ENCODE measurements at places on chromosomes 1 and 21.
A peak's percentile ranks its signal among the peaks of the same experiment; 100 is the strongest.

DNA sequence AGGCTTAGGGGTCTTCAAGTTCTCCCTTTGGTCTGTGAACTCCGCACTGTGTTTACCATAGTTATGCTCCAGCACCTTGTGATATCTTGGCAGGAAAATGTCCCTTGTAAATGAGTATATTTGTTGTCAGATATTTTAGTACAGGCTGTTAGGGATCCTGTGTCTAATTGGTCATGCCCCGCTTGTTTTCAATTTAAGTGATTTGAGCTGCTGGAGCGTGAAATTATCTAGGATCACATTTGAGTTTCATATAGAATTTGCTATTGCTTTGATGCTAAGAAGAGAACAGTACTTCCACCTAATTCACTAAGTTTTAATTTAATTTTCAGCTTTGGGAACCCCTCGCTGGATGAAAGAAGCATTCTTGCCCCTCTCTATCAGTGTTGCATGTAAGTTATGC, 15.4 kb upstream of the TOR3A start:
- DNase-seq, result no peak

DNA sequence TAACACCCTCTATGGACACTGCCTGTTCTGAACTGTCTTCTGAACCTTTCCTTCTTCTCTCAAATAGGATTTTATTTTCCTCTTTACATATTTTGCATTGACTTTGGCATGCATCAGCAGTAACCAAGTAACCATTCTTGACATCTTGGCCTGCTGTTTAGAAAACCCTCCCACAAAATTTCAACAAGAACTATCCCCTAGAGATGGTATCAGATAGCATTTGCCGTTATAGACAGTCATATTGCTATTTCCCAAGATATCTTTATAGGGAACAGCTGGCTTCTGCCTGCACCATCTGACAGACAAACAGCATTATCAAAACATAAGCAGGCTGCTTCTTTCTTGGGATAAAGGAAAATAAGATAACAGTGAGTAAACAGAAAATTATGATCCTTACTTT, 54.7 kb downstream of the LHX8 start:
- DNase-seq, result no peak

GRCh38 chr1:207424570-207425131, 29.5 kb upstream of the CR2 start:
- DNase-seq, result no peak

- DNase-seq, result no peak
Measured at GRCh38 chr21:29115899-29116298, 14.5 kb upstream of the MAP3K7CL start.

DNA sequence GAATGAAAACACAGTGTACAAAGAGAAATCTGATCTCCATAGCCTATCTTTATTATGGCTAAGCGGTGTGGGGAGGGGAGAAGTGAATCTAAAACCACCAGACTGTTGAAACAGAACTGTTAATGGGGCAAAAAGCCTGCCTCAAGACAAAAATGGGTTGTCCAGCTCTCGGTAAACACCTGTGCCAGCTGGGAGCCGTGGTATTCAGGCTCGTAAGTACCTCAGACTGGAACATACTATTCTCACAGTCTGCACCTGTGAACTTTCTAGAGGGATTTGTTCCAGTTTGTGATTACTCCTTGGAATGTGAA, 42.7 kb upstream of the ATP1A1 start:
- no peak for DNase-seq

GRCh38 chr1:107047602-107048001, 8.9 kb upstream of the PRMT6 start:
- DNase-seq, result no peak

DNA sequence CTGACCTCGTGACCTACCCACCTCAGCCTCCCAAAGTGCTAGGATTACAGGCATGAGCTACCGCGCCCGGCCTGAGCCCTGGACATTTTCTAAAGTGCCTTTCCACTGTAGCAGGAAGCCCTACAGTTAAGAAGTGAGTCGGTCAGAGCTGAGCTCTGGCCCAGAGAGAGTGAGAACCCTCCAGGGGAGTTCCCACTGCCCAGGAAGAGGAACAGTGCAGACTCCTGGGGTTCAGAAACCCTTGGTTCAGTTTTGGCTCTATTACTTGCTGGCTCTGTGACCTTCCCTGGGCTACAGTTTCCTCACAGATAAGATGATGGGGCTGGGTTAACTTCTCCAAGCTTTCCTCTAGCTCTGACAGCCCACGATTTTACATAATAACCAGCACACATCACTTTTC, 20.9 kb downstream of the SLC9A1 start:
- DNase-seq, result no peak

- DNase-seq, result no peak
Measured at GRCh38 chr1:217747156-217747769, 116.1 kb downstream of the SPATA17 start.

DNA sequence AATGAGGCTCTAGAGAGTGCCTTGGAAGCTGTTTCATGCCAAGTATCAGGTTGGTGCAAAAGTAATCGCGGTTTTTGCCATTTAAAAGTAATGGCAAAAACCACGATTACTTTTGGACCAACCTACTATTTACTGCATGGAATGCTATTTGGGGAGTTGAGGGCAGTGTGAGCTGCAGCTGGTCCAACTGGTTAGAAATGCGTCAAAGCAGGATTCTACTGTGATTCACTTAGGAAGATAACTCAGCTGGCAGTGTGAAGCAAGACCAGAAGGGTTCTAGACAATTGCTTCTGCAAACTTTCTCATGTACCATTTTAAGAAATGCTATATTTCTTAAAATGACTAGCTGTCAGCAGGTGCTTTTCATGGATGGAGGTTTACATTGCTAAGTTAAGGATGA, 21.2 kb upstream of the PLA2G2C start:
- DNase-seq, result no peak

GRCh38 chr1:16434501-16434900, 2.7 kb downstream of the SPATA21 start:
- DNase-seq, result no peak

DNA sequence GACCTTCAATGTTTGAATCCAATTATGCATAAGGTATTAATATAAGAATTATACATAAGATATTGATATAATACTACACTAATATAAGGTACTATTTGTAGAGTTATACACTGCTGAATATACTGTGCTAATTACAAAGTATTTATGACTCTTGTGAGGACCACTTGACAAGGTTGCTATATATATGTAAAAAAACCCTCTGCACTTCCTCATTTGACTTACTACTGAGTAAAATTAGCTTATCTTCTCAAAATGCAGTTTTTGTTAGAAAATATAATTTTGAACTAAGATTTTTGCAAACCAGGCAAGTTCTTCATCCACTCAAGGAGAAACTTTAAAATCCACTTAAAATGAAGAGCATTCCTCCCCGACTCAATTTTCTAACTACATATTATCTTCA, 8.5 kb downstream of the SIKE1 start:
- DNase-seq, result no peak

DNA sequence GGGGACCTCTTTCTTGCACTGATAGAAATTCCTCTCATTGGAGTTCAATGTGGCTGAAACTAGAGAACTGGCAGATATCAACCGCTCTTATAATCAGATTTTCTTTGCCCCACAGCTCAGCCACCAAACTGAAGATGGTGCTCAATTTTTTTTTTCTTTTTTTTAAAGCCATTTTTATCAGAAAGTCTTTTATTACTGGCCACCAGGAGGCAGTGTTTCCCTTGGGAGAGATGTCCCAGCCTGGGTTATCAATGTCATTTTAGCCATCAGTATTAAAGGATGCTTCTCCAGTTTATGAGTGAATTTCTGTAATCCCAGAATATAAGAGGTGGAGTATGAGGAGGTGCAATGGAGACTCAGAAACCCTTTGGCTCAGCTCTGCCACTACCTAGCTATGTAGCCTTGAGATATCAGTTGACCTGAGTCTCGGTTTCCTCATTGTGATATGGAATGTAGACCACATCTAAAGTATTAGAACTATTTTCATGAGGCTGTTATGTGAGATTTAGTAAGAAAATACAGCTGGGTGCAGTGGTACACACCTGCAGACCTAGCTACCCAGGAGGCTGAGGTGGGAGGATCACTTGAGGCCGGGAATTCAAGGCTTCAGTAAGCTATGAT, 27.6 kb downstream of the CD244 start:
- peak; percentile 56 for DNase-seq

DNA sequence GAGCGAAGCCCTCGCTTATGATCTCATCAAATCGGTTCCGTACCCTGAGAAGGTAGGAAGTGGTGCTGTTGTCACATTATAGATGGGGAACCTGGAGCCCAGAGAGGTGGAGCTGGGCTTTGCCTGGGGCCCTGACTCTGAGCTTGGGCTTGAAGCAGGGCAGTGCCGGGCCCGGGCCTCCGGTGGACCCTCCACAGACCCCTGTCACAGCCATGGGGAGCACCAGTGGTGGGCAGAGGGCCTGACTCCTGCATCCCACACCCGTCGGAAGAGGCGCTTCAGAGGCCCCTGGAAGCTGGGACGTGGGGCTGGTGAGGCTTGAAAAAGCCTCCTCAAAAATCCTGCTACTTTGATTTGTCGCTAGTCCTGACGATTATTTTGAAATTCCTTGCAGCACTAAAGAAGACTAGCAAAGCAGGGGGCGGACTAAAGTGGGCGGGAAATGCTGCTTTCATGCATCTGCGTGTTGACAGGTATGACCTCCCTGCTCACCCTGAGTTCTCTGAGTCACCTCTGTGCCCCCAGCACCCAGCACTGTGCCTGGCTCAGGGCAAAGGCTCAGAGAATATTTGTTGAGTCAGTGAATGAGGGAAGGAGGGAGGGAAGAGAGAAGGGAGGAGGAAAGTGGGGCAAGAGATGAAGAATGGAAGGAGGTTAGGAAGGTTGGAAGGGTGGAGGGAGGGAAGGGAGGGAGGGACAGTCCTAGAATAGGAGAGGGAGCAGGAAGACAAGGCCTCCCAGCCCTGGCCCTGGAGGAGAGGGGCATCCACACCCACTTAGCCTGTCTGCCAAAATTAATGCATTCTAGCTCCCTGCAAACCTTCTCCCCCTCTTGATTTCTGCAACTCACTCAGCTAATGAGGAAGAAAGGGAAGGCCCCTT, 262.8 kb upstream of the VAMP3 start:
- no peak for DNase-seq
